ENCODE measurements at places on chromosomes 16 and 17.

GRCh38 chr17:75135452-75135851 is 3.9 kb upstream of the NT5C start:
- DNase-seq = no peak

DNA sequence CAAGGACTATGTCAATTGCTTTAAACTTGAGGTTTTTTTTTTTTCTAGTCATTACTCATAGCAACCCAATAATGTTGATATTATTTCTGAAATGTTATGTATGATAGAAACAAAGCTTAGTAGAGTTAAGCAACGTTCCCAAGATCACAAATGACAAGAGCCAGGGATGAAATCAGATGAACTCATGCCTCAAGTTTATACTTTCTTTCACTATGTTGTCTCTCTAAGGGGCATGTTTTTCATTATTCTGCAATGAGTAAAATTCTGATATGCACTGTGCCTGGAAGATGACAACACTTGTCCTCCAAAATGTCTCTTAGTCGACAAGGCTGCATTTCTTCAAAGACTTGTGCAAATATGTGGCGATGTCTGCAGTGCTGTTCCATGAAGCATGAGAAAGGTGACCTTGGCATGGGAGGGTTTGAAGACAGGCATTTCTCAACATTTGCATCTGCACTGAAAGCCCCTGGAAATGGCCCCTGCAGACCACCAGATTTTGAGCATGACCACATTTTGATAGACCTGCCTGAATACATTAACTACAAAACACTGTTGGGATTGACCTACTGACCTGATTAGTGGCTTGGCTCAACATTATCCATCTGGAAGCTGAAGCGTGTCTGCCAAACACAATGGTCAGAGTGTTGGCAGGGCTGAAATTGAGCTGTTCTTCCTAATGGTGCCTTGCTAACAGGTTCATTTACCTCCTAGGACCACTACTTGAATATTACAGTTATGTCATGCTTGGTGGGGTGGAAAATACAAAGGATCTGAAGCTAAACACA is 1027.5 kb downstream of the CDH11 start:
- no peak for DNase-seq

- DNase-seq = no peak
Observed at GRCh38 chr16:66414891-66415290, 12.2 kb upstream of the BEAN1 start.

- no peak for DNase-seq
Observed at GRCh38 chr16:88903267-88903666, 36.8 kb upstream of the PABPN1L start.

DNA sequence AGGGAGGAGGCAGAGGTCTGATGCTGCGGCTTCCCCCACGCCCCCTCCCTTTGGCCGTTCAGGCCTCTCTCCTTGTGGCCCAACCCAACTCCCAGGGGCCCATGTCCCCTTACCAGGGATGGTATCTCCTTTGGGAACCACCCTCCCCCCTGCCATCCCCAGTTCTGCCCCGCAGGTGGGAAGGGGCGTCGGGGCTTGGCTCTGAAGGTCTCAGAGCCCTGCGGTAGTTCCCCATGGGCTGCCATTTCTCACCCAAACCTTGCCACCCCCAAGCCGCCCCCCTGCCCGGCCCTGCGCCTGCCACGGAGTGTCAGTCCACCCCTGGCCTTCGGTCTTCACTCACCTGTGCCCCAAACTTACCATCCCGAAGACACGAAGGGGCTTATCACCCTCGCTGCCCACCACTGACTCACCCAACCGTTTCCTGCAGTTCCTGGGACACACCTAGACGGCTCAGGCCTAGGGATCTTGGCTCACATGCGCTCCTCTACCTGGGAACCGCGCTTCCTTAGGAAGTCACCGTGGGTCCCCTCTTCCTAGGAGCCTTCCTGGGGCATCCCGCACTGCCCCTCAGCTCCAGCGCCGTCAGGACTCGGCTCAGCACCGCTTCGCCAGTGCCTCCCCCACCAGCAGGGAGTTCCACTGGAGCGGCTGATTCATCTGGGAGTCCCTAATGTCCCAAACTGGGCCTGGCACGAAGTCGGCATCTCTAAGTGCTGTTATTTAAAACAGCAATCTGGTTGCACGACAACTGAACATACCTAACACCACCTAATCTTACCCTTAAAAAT is 1.1 kb upstream of the DOC2A start:
- DNase-seq = no peak

DNA sequence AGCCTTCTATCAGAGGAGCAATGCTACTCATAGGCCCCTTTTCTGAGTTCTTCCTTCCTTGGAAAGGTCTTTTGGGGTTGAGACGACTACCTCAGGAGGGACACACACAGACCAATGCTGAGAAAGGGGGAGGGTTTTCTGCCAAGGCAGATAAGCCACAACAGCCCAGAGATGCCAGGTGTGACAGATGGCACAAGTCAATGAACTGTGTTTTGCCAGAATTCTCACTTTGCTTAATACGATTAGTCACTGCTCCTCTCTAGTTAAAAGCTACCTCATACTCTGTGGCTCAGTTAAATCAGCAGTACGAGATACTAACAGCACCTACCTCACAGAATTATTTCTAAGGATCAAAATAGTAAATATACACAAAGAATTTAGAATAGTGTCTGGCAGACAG is 8.0 kb downstream of the BRD7 start:
- no peak for DNase-seq

DNA sequence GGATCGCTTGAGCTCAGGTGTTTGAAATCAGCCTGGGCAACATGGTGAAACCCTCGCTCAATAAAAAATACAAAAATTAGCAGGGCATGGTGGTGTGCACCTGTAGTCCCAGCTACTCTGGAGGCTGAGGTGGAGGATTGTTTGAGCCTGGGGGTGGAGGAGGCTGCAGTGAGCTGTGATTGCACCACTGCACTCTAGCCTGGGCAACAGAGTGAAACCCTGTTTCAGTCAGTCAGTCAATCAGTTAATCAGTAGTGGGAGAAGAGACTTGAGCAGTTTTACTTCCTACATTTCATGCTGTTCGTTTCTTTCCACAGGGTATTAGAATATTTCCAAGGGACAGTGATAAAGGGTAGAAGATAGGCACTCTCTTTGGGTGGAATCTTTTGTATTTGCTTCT is 8.8 kb downstream of the MAP3K3 start:
- no peak for DNase-seq

- DNase-seq = no peak
Observed at GRCh38 chr16:70664325-70665112, 18.2 kb downstream of the IL34 start.

DNA sequence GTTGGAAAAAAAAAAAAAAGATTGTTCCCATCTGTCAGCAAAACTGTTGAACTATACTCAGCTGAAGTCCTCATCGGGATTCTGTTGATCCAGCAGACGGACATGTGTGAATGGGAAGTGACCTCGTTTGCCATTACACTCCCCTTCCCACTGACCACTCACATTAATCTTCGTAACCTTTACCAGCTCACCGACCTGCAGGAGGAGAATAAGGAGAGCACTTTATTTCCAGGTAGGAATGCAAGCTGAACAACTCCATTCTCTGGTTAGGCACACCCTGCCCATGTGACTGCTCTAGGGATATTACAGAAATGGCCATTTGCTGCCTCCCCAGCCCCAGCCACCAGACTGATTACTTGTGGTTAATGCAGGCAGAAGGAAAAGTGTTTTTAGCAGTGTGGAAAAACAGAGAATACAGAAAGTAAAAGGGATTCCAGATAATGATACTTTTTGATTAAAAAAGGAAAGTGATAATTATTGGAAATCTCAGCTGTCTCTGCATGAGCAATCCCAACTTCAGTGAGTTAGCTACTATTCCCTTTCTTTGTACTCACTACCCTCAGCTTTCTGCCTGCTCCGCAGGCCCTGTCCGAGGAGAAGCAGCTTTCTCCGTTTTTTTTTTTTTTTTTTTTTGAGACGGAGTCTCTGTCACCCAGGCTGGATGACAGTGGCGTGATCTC is 23.6 kb upstream of the YWHAE start:
- DNase-seq = no peak

DNA sequence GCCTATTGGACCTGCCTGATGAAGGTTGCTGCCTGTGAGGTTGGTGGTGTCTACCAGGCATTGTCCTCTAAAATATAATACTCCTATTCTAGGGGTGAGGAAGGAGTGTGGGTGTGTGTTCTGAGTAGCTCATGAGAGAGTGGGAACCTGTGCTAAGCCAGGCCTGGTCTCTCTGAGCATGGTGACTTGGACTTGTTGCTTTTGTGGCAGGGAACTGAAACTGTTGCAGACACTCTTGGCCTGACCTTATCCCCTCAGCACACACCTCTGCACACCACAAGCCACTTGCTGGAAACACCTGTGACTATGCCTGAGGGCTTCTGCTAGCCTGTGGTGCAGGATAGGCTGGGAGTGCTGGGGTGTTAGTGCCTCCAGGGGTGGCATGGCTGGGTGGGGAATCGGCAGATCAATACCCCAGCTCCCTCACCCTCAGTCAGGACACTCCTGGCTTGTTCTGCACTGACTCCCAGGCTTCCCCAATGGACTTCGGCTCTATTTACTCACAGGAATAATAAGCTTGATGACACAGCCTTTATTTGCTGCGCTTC is 29.9 kb downstream of the PLCG2 start:
- DNase-seq = no peak

- no peak for DNase-seq
Observed at GRCh38 chr16:51431517-51432241, 280.6 kb upstream of the SALL1 start.

Data from CD4-positive, alpha-beta T cell treated with Interleukin-6 at 100 ng/mL for 8 hours (primary cell).